ENCODE measurements at places on chromosomes 12 and 14. TPM values are rescaled to one million over a fixed set of nuclear protein-coding genes. Genes with fewer than 3 reads are reported as not detected.

DNA sequence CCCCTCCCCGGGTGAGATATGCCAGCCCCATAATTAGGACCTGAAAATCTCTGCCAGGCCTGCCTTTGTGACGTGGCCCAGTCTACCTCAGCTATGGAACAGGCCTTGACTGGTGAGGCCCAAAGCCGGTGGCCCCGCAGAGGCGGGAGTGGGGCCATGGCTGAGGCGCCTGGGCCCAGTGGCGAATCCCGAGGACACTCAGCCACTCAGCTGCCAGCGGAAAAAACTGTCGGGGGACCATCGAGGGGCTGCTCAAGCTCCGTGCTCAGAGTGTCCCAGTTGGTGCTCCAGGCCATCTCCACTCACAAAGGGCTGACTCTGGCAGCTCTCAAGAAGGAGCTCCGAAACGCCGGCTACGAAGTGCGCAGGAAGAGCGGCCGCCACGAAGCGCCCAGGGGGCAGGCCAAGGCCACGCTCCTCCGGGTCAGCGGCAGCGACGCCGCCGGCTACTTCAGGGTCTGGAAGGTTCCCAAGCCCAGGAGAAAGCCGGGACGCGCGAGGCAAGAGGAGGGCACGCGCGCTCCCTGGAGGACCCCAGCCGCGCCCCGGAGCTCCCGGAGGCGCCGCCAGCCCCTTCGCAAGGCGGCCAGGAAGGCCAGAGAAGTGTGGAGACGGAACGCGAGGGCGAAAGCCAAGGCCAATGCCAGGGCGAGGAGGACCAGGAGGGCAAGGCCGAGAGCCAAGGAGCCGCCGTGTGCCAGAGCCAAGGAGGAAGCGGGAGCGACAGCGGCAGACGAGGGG lies 21.4 kb downstream of the ZNF641 start:
- DNase-seq: no peak

DNA sequence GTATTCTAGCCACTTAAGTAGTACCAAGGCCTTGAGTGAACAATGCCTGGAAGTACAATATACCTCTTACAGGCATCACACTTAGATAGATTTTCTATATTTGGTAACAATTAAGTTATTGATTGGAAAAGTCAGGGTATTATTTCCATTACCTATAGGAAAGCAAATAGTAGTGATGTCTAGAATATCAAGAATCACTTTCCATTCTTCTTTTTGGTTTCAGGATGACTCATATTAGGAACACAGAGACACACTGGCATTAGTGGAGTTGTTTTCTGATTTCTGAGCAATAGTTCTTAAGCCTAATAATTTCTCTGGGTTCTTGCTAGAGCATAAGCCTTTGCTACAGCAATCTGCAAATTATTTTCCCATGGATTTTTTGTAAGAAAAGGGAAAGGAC lies 1640.0 kb upstream of the SEL1L start:
- no peak for DNase-seq

DNA sequence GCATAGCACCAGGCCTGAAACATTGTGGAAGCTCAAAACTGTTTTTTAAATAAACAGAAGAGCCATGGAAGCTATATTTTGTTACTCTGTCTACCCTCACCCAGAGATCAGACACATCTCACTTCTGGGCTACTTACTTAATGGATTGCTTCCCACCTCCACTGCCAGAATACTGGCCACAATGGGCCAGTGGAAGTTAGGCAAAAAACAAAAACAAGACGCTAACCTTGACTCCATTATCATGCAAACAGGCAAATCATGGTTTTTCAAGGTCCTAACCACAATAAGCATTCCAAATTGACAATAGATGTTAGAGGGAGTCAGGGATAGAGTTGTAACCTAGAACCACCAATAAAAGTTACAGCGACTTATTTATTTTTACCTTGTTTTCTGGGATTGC lies 52.7 kb upstream of the PTCSC3 start:
- DNase-seq: no peak

KIF26A gene
- polyA plus RNA-seq: not detected

GLIPR1 gene
- polyA plus RNA-seq: 488 TPM

CLEC14A gene
- polyA plus RNA-seq: 0.10 TPM
